ENCODE measurements at places on chromosomes 16 and 17. TPM values are rescaled to one million over a fixed set of nuclear protein-coding genes. Genes with fewer than 3 reads are reported as not detected.

GRCh38 chr16:87080571-87081167 lies 236.5 kb downstream of the C16orf95 start:
- peaks cover 20% of the 10 kb centered on the region for H3K36me3 ChIP-seq
- no peak overlapping the region for H3K4me3 ChIP-seq
- DNase-seq: no peak

The DPEP1 gene
- total RNA-seq: 0.41 TPM

- H3K36me3 ChIP-seq: peaks cover 9% of the 10 kb centered on the region
- peaks cover 40% of the 10 kb centered on the region for H3K4me1 ChIP-seq
- H3K27ac ChIP-seq: peak overlapping the region; percentile 84
Measured at GRCh38 chr17:82866590-82867191, 26.9 kb upstream of the ZNF750 start.

- no peaks in the 10 kb centered on the region for H3K36me3 ChIP-seq
- H3K27me3 ChIP-seq: no peaks in the 10 kb centered on the region
- H3K4me1 ChIP-seq: peaks cover 46% of the 10 kb centered on the region
- no peak for DNase-seq
- H3K4me3 ChIP-seq: no peak overlapping the region
Measured at GRCh38 chr17:50906443-50906842, 40.3 kb upstream of the TOB1 start.

DNA sequence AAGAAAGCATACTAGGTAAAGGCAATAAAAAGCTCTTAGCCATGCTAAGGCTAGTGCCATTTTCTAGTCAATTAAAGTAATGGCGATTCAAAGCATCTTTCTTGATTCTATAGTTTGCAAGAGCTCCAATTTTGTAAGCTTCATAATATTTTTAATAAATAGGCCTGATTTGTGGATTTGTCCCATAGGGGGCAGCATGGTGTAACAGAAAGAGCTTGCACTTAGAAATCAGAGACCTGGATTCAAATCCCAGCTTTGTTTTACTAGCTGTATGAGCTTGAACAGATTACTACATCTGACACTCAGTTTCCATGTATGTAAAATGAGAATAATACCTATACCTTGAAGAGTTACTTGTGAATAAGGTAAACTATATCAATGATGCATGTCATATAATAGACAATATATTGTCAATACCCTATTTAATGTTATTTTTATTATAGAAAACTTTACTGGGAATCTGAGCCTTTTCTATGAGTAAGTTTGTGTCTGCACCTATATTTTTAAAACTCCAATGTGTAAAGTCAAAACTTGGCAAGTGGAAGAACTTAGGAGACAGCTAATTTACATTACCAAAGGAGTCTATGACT lies 93.6 kb upstream of the NOG start:
- no peak for DNase-seq
- H3K27ac ChIP-seq: no peak overlapping the region
- no peaks in the 10 kb centered on the region for H3K27me3 ChIP-seq

DNA sequence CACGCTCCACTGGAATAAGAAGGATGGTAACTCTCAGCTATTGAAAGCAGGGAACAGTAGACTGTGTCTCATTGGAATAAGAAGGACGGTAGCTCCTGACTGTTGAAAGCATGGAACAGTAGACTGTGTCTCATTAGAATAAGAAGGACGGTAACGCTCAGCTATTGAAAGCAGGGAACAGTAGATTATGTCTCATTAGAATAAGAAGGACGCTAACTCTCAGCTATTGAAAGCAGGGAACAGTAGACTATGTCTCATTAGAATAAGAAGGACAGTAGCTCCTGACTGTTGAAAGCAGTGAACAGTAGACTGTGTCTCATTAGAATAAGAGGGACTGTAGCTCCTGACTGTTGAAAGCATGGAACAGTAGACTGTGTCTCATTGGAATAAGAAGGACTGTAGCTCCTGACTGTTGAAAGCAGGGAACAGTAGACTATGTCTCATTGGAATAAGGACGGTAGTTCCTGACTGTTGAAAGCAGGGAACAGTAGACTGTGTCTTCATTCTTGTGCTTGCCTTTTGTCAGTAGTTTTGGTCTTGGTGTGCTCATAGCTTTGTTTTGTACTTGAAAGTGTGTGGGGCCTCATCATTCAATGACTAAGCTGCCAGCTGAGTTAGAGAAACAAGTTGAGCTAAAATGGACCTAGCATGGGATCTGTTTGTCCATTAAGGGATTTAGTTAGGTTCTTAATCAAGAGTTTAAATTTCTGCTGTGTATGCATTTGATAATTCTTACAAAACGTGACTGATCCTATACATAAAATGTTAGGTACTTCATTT lies 58.5 kb downstream of the BANP start:
- no peaks in the 10 kb centered on the region for H3K27me3 ChIP-seq
- no peak overlapping the region for H3K4me3 ChIP-seq
- H3K27ac ChIP-seq: peak overlapping the region; percentile 44
- H3K36me3 ChIP-seq: peaks cover 18% of the 10 kb centered on the region
- H3K4me1 ChIP-seq: peaks cover 57% of the 10 kb centered on the region
- DNase-seq: no peak

GRCh38 chr17:5759501-5759925 lies 175.2 kb upstream of the NLRP1 start:
- no peak overlapping the region for H3K27ac ChIP-seq
- no peaks in the 10 kb centered on the region for H3K36me3 ChIP-seq
- peaks cover 11% of the 10 kb centered on the region for H3K4me1 ChIP-seq
- DNase-seq: no peak

DNA sequence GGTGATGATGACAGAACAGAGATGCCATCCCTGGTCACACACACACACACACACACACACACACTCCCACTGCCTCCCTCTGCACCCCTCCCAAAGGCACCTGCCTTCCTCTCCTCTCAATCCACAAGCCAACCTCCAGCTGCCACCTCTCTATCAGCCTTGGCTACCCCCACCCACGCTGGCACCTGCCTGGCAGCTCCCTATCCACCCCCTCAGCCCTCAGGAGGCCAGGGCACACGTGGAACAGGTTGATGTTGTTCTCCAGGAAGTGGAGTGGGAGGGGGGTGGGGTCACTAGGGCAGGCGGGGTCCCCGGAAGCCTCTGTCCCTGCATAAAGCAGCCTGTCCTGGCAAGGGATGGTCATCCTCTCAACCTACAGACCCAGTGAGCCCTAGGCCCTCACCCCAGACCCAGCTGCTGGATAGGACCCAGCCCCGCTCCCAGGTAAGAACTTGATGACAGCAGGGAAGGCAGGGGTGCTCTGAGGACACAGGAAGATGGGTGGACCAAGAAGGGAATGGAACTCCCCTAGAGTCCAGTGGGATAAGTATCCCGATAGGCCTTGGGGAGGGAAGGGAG lies at the start of gene GSDMA:
GSDMA (plus strand) TSS at position 363 of the 579 bp plus-strand sequence. CDS start 2,684 bp downstream, outside the sequence.
- H3K4me3 ChIP-seq: no peak within 1 kb of the TSS
- no peaks in the 10 kb centered on the region for H3K36me3 ChIP-seq
- H3K4me1 ChIP-seq: peaks cover 5% of the 10 kb centered on the region
- H3K27ac ChIP-seq: peak within 1 kb of the TSS; percentile 76
- peaks cover 36% of the 10 kb centered on the region for H3K27me3 ChIP-seq

DNA sequence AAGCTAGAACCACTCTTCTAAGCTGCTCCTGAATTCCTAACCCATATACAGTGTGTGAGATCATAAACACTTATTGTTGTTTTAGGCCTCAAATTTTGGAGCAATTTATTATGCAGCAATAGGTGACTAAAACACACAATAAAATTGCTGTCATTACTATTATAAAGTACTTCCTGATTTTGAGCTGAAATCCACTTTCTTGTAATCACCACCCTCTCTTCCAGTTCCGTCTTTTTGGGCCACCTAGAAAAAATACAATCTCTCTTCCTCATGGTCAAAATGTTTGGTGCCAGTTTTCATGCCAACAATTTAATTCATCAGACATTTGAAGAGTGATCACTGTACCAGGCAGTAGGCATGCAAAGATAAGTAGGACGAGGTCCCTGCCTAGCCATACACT lies 43.3 kb upstream of the NF1 start:
- H3K36me3 ChIP-seq: peaks cover 2% of the 10 kb centered on the region
- no peak overlapping the region for H3K4me3 ChIP-seq
- H3K4me1 ChIP-seq: peaks cover 5% of the 10 kb centered on the region
- H3K27me3 ChIP-seq: no peaks in the 10 kb centered on the region
- no peak overlapping the region for H3K27ac ChIP-seq

The SPATA22 gene
- total RNA-seq: not detected

DNA sequence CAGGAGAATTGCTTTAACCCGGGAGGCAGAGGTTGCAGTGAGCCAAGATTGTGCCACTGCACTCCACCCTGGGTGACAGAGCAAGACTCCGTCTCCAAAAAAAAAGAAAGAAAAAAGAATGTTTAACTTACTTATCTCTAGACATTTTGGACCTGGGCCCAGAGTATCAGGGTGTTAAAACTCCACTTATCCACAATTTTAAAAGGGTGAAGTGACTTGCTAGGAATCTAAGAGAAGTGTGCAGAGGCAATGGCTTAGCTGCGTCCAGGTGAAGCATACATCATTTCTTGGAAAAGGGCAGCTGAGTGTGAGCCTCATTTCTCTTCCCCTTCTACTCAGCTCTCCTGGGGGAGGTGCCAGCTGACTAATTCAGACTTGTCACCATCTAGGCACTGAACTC lies 25.1 kb downstream of the ALDH3A2 start:
- no peaks in the 10 kb centered on the region for H3K4me1 ChIP-seq
- no peak overlapping the region for H3K4me3 ChIP-seq
- H3K27ac ChIP-seq: peak overlapping the region; percentile 35
- peaks cover 34% of the 10 kb centered on the region for H3K36me3 ChIP-seq
- no peaks in the 10 kb centered on the region for H3K27me3 ChIP-seq
- DNase-seq: no peak

- no peaks in the 10 kb centered on the region for H3K36me3 ChIP-seq
- H3K27ac ChIP-seq: no peak within 1 kb of the TSS
- peak; percentile 63 for DNase-seq
- H3K4me3 ChIP-seq: peak within 1 kb of the TSS; percentile 81
Measured at GRCh38 chr17:16491703-16492612, at the start of gene LRRC75A. Gene LRRC75A (minus strand): TSS chr17:16492193. CDS start chr17:16491990, 203 bp downstream.

GRCh38 chr16:27385398-27385797 lies 16.6 kb upstream of the IL21R start:
- no peak overlapping the region for H3K27ac ChIP-seq
- DNase-seq: no peak
- H3K4me3 ChIP-seq: no peak overlapping the region

GRCh38 chr17:13346996-13347762 lies 254.6 kb downstream of the HS3ST3A1 start:
- no peak overlapping the region for H3K4me3 ChIP-seq
- H3K36me3 ChIP-seq: peaks cover 3% of the 10 kb centered on the region
- H3K27me3 ChIP-seq: no peaks in the 10 kb centered on the region
- peaks cover 17% of the 10 kb centered on the region for H3K4me1 ChIP-seq
- DNase-seq: no peak

GRCh38 chr17:4901648-4902344 lies 1.1 kb downstream of the CHRNE start:
- H3K4me1 ChIP-seq: peaks cover 10% of the 10 kb centered on the region
- peaks cover 3% of the 10 kb centered on the region for H3K36me3 ChIP-seq
- peaks cover 20% of the 10 kb centered on the region for H3K27me3 ChIP-seq
- no peak overlapping the region for H3K27ac ChIP-seq
- no peak for DNase-seq
- no peak overlapping the region for H3K4me3 ChIP-seq

The CMTM2 gene
- total RNA-seq: 0.54 TPM

- no peaks in the 10 kb centered on the region for H3K27me3 ChIP-seq
- H3K4me3 ChIP-seq: no peak overlapping the region
- H3K27ac ChIP-seq: no peak overlapping the region
- no peaks in the 10 kb centered on the region for H3K4me1 ChIP-seq
Measured at GRCh38 chr17:53571342-53571741, 251.4 kb upstream of the KIF2B start.

The SOX8 gene
- total RNA-seq: 19.8 TPM

GRCh38 chr16:1645914-1646525 lies 32.1 kb upstream of the JPT2 start:
- H3K4me1 ChIP-seq: no peaks in the 10 kb centered on the region
- peaks cover 22% of the 10 kb centered on the region for H3K36me3 ChIP-seq
- no peak overlapping the region for H3K4me3 ChIP-seq
- H3K27me3 ChIP-seq: peaks cover 2% of the 10 kb centered on the region
- no peak for DNase-seq
- no peak overlapping the region for H3K27ac ChIP-seq

DNA sequence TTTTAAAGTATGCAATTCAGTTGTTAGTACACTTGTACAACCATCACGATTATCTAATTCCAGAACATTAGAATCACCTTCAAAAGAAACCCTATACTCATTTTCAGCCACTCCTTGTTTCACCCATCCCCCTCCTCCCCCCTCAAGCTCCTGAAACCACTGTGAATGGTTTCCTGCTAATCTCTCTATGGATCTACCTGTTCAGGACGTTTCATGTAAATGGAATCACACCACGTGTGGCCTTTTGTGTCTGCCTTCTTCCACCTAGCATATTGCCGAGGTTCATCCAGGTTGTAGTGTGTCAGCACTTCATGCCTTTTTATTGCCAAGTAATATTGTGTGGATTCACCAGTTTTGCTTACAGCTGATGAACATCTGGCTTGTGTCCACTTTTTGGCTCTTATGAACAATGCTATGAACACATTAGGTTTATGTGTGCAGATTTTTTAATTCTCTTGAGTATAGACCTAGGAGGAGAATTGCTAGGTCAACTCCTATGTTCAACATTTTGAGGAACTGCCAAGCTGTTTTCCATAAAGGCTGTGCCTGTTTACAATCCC lies 17.8 kb downstream of the EIF4A3 start:
- H3K27ac ChIP-seq: no peak overlapping the region
- H3K36me3 ChIP-seq: peaks cover 6% of the 10 kb centered on the region
- DNase-seq: no peak
- peaks cover 5% of the 10 kb centered on the region for H3K4me1 ChIP-seq

DNA sequence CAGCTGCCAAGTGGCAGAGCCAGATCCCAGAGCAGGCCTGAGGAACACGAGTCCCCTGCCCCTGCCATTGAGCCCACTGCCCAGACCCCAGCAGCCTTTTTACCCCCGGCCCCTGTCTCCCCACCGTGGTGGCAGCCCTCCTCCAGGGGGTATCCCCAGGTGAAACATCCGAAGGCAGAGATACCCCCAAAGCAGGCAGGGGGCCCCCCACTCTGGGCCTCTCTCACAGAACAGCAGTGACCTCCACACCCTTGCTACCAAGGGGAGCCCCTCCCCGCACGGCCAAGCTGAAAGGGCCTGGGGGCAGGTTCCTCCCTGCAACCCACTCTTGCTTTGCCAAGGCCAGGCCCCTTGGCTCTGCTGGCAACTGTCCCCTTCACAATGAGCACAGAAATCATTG lies 142.2 kb downstream of the ENGASE start:
- no peak for DNase-seq
- H3K4me1 ChIP-seq: peaks cover 17% of the 10 kb centered on the region
- no peaks in the 10 kb centered on the region for H3K36me3 ChIP-seq

Measured in neural crest cell (in vitro differentiated cells).